ENCODE measurements at places on chromosomes 4 and X.

DNA sequence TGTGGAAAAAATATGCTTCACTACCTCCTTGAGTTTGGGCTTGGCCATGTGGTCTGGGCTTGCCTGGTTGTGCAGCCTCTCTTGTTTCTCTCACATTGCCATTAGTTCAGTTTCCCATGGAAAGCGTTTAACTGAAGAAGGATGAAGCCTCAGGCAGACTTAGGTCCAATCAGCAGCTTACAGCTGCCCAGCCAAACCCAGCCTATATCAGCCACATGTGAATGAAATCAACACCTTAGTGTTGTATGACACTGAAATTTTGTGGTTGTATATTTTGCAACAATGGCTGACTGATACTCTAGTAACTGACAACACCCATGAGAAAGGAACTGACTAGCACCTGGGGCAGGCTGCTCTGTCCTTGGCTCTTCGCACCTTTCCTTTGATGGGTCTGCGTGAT, 81.2 kb downstream of the KLF8 start:
- DNase-seq: no peak

- DNase-seq: no peak
Measured at GRCh38 chr4:165580351-165580905, 201.6 kb downstream of the CPE start.

DNA sequence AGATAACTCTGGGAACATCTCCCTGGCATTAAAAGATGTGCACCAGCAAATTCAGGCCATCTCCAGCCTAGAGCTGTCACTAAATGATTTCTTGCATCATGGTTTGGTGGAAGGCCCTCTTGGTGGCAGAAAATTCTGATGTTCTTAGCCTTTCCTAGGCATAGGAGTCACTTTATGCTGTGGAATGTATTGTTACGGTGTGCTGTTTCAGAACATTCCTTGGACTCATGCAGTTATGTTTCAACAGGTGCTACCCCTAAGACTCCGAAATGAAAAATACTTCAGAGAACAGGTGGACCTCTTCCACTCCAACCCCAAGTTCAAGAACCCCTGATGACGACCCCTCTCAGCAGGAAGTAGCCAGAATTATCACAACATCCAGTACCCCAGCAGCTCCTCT, 20.3 kb upstream of the PAPSS1 start:
- no peak for DNase-seq

GRCh38 chrX:115268421-115268820, 21.1 kb upstream of the LUZP4 start:
- no peak for DNase-seq

- no peak for DNase-seq
Measured at GRCh38 chr4:68176904-68177303, 47.2 kb upstream of the TMPRSS11F start.

GRCh38 chrX:43562372-43562771, 93.7 kb upstream of the MAOA start:
- DNase-seq: no peak

GRCh38 chr4:114754616-114755015, 156.0 kb downstream of the UGT8 start:
- DNase-seq: no peak

DNA sequence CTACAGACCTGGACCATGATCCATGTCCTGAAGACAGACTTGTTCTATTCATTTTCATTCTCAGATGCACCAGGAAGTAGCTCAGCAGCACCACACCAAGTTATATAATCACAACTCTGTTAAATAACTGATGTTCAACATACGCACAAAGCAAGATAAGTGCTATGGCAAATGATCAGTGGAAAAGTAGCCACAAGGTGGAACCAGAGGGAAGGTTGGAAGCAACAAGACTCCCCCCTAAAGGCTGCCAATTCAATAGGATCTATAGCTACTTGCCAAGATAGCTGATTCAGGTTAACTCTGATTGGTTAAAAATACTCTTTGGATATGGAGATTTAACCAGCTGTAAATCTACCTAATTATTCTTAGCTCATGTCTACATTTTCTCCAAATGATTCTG, 23.7 kb upstream of the FAM47B start:
- DNase-seq: no peak

GRCh38 chrX:39898147-39898546, 199.6 kb downstream of the BCOR start:
- DNase-seq: no peak

GRCh38 chrX:37627602-37628001, 56.1 kb downstream of the LANCL3 start:
- DNase-seq: no peak

DNA sequence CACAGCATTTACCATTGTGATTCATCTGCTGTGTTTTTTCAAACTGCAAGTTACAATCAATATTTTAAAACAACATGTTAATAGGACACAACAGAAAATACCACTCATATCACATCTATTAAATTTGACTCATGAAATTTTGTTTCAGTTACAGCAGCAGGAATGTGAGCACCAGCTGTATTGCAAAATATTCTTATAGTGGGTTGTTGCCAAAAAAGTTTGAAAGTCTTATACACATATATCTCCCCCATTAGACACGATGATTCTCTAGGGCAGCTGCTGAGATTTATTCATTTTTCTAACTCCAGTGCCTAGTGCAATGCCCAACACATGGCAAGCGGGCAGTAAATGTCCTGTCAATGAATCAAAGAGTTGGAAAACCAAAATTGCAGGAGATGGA, 26.6 kb upstream of the NKX3-2 start:
- DNase-seq: no peak

- no peak for DNase-seq
Measured at GRCh38 chr4:129334136-129334535, 238.2 kb downstream of the C4orf33 start.

DNA sequence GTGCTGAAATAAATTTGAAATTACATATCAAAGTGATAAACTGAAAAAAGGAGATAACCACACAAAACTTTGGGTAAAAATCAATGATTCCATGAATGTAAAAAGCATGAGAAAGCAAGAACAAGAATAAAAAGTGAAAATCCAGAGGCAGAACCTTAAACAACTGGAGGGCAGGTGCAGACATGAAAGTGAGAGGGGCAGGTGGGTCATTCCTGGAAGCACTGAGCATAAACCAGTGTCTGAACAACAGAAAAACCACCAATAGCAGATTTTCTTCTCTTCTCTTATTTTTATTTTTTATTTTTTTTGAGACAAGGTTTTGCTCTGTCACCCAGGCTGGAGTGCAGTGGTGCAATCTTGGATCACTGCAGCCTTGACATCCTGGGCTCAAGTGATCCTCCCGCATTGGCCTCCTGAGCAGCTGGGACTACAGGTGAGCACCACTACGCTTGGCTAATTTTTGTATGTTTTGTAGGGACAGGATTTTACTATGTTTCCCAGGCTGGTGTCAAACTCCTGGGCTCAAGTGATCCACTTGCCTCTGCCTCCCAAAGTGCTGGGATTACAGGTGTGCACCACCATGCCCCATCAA, 46.8 kb upstream of the GPR78 start:
- no peak for DNase-seq

GRCh38 chr4:8383451-8384160, 56.9 kb downstream of the ACOX3 start:
- no peak for DNase-seq

DNA sequence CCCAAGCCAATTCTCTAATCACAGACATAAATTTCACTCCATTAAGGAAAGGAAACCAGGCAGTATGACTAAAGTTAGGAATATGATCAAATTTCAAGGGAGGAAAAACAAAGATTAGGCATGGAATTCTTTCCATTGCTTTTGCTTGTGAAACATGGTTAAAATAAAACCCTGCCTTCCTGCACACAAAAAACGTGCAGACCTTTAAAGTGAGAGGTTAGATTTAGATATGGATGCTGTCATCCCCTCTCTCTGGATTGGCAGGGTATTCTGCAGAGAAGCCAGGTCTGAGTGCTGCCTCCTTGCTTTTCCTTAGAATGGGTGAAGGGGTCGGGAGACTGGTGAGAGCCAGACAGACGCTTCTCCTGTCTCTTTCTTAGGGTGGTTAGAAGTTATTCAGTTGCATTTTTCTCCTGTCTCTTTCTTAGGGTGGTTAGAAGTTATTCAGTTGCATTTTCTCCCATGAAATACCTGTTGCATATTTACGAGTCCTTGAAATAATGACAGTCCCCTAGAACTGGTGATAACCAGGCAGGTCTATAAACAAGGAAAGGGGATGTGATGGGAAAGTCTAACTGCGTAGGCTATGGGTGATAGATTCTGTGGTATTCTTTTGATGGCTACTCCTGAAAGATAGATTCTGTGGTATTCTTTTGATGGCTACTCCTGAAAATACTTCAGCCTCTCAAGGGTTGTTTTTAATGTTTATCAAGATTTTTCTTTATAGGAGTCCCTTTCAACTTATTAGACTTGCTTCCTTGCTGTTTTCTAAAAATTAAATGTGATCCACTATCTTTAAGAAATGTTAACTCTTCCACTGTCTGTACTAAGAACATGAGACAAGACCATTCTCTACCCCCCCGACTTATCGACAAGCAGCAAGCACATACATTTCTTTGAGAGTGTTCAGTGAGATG, 163.6 kb downstream of the SPRY1 start:
- DNase-seq: no peak
